Activated CD4-positive, alpha-beta memory T cell treated with anti-CD3 and anti-CD28 coated beads for 36 hours (primary cell): ENCODE measurements at places on chromosomes 11 and 22. TPM values are rescaled to one million over a fixed set of nuclear protein-coding genes. Genes with fewer than 3 reads are reported as not detected.

UBQLN3 gene
- total RNA-seq = not detected

TENM4 gene
- not detected for total RNA-seq

DNA sequence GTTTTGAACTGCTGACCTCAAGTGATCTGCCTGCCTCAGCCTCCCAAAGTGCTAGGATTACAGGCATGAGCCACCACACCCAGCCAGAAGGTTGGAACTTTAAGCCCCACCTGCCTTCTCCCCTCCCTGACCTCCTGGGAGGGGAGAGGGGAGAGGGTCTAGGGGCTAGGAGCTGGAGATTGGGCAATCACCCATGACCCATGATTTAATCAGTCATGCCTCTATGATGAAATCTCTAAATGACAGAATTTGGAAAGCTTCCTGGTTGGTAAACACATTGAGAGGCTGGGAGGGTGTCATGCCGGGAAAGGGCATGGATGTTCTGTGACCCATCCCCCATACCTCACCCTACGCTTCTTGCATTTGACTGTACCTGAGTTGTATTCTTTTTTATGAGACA lies 17.1 kb upstream of the TFIP11 start:
- H3K4me3 ChIP-seq = no peak overlapping the region
- no peak for DNase-seq
- H3K4me1 ChIP-seq = peaks cover 7% of the 10 kb centered on the region
- no peak overlapping the region for H3K27ac ChIP-seq
- H3K27me3 ChIP-seq = no peaks in the 10 kb centered on the region

TRIM29 gene
- total RNA-seq = not detected

CD3D gene
- total RNA-seq = 321 TPM

BIRC2 gene
- 33.7 TPM for total RNA-seq

HBG1 gene
- not detected for total RNA-seq

DNA sequence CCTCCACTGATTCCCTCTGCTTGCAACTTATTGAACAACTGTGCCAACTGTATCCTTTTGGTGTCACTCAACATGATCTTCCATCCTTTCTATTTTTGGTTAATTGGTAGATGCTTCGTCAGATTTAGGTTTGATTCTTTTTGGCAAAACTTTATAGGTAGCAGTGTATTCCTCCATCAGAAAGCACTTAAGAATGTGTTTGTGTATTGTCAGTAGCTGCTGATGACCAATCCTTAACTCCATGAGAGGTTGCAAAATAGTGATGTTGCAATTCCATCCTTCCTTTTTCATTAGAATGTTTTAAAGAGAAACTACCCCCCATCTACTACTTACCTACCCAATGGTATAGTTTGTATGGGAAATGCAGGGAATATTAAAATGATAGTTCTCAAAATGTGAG lies 22.1 kb downstream of the FAM76B start:
- no peaks in the 10 kb centered on the region for H3K27me3 ChIP-seq
- H3K4me3 ChIP-seq = no peak overlapping the region
- H3K4me1 ChIP-seq = no peaks in the 10 kb centered on the region
- DNase-seq = no peak
